ENCODE measurements at places on chromosomes 5 and 9.
A peak's percentile ranks its signal among the peaks of the same experiment; 100 is the strongest.

- no peak for DNase-seq
These were observed 71.7 kb downstream of the NR2F1 start for GRCh38 chr5:93654676-93655075.

DNA sequence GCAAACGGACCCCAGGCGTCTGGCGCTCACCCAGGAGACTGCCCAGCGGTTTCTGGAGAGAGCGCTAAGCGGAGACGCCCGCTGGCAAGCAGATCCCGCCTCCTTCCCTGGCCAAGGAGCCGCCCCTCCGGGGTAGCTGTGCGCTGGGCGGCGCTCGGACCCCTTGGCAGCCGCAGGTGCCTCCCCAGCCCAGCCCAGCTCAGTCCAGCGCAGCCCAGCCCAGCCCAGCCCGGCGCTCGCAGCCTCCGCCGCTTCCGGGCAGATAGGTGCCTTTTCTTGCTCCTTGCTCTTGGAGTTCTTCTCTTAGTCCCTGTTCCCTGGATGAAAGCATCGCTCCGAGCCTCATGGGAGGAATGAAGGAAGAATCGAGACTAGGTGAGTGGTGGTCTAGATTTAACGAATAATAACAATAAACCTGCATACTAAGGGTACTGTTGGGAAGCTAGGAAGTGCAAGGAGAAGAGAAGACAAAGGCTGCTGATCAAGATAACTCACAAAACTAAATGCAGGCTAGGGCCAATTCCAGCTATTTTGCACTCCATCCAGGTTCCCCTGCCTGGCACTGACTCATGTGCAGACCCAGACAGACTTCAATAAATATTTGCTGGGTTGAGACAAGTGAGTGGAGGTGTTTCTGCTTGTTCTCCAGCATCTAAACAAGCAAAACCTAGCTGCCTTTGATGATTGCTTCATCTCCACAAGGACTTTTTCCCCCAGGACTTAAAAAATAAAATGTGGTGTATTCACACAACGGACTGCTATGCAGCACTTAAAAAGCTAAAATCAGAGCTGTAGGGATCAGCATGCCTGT lies at the start of gene STK32A:
STK32A (plus strand) TSS at position 202 of the 811 bp plus-strand sequence. CDS start 4,609 bp downstream, outside the sequence.
- DNase-seq = no peak

DNA sequence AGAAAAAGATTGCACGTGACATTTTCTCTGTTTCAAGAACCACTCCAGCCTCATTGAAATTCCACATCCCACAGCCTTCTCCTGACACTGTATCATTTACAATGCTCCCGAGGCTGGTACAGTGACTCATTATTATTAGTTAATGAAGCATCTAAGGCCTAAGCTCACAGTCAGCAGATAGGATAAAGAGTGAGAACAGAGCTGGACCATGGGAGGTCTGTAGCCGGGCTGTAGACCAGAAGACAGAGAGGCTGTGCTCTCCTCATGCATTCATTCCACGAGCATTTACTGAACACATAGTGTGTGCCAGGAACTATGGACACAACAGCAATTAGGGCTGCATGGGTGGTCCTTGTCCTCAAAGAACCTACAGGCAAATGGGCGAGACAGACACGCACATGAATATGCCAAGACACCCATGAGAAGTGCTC lies 47.3 kb upstream of the GALNT10 start:
- DNase-seq = no peak

- DNase-seq = no peak
These were observed 13.6 kb downstream of the LRRC8A start for GRCh38 chr9:128895556-128895955.

GRCh38 chr5:40733879-40734563 lies 21.7 kb downstream of the TTC33 start:
- no peak for DNase-seq

GRCh38 chr9:36401897-36402480 lies 1.9 kb upstream of the RNF38 start:
- DNase-seq = no peak

DNA sequence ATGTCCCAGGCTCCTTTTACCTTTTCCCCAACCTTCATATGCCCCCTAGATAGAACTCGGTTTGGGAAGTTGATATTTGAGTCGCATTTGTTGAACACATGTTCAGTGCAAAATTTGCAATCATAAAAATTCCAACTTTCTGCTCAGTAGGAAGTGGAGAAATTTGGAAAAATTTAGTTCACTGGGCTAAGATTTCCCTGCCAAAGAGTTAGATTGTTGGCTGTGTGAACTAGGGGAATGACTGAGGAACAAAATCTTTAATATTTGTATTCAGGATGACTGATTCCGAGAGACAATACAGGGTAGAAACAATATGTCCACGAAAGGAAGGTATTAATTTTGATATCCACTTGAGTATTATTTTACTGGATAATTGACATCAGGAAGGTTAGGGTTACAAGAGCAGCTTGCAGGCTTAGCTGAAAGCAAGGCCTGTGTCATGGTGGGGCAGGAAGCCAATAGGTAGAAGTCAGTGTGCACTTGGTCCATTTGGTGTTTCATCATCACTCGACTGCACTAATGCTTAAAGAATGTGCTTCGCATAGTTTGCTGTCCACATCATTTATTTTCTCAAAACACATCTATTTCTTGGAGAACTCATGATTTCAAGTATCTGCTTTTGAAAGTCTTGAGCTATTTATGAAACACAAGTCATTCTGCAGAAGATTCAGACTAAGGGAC lies 59.4 kb upstream of the GNA14 start:
- no peak for DNase-seq

DNA sequence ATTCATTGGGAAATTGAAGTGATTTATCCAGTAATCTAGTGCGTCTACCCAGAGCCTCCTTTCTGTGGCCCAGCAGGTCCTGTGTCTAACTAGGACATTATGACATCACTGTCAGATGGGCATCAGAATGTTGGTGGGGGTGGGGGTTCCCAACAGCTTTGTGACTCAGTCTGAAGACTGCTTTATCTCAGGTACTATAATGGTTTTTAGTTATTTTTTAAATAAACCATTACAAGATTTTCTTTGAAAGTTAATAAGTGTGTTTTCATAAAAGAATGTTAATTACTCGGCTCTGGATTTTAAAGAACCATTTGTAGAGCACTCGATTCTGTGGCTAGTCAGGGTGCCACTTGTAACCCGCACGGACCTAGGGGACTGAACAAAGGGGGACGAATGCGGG lies at the start of gene EQTN:
EQTN (minus strand) TSS at position 101 of the 400 bp plus-strand sequence; CDS start at position 6, 95 bp downstream.
- no peak for DNase-seq

GRCh38 chr5:57097526-57097925 lies 76.3 kb upstream of the GPBP1 start:
- DNase-seq = no peak

- no peak for DNase-seq
These were observed 98.8 kb downstream of the LHX2 start for GRCh38 chr9:124110307-124110915.

DNA sequence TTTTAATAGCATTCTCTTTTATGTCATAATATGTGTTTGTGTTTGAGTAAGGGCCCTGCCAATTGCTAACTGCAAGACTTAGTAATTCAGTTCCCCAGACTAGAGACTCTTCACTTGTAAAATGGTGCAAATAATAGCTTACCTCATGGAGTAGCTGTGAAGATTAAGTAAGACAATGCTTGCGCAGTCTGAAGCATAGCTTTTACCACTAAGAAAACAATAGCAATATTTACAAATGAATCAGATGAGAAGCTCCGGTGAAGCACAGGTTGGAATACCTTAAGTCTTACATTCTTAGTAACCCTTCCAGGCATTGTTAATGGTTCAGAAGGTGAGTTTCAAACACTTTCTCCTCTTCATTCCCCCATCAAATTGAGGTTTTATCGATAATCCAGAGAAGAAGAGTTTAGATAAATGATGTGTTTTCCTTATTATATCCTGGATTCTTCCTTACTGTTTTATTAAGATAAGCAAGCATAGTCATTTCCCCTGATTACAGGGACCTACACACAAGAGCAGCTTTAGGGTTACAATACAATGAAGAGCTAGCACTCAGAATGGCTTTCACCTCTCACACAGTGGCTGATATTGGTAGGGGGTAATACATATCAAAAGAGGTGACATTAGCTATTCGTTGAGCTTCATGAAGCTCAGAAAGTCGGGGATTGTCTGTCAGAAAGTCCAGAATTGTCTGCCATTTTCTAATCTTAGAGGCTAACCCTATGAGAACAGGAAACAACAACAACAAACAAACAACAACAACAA lies 96.4 kb upstream of the EDIL3 start:
- DNase-seq = no peak

GRCh38 chr5:160697281-160697680 lies 154.7 kb downstream of the ATP10B start:
- no peak for DNase-seq

DNA sequence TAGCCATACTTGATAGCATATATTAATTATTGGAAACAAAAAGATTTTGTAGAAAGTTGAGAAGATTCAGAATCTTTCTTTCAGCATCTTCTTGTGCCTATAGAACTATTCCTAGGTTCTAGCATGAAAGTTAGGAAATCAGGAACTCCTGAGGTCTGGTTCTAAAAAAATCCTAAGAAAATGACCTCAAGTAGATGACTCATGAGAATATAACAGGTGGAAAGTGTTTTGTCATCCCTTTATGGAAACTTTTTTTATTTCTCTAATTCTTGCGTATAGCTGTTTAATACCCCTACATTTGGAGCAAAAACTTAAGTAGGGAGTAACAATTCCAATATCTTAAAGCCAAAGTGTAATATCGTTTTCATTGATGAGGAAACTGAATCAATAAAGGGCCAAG lies 574.1 kb downstream of the NR2F1-AS1 start:
- DNase-seq = no peak

DNA sequence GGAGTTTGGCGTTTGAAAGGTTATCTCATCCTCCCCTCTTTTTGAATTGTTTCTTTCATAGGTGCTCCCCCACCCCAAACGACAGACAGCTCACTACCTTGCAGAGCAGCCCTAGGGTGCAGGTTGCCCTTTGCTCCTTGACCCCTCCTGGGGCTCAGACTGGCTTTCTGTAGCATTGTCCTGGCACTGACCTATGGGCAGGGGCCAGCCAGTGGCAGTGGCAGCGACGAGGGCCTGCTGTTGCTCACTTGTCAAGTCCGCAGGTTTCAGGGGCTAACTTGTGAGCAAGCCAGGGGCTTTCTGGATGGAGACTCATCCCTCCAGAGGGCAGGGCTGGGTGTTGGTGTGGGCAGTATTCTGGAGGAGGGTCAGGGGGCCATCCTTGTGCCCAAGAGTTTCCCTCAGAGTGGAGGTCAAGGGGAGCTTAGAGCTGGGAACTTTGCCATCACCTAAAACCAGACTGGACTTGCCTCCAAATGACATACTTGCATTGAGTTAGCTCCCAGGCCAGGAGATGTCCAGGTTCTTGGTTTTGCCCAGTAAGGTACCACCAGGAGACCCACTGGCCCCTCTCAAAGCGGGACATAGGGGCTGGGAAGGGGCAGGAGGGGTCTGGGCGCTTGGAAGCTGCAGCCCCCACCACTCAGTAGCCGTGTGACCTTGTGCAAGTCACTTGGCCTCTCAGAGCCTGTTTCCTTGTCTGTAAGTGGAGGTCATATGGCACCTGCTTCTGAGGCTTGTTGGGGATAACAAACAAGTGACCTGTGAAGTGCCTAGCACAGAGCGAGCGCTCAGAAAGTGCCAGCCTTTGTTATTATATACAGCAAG lies 53.5 kb upstream of the CDKN2AIPNL start:
- no peak for DNase-seq

DNA sequence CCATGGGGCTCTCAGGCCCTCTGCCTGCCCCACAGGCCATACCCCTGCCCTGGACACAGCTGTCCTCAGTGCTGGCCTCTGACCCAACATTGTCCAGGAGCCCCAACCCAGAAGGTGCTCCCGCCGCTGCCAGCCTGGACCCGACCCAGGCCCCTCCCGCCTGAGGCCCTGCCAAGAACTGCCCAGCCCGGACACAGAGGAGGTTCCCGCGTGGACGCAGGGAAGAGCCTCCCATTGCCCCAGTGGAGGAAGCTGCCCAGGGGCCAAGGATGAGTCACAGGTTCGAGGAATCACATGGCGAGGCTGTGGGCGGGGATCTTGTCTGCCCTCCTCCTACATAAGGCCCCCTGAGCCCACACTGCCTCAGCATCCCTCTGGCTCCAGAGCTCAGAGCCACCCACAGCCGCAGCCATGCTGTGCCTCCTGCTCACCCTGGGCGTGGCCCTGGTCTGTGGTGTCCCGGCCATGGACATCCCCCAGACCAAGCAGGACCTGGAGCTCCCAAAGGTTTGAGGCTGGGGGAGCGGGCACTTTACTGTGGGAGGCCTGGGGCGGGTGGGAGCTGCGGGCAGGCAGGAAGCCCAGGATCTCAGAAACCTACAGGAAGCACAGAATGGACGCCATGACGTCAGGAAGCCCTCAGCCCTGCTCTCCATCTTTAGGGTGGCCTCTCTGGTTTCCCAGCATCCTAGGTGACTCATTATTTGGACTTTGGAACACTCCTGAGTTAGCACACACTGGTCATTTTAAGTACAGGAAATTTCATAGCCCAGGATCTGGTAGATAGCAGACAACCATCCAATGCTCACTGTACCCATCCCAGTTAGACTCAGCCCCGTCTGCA lies at the start of gene PAEP:
PAEP (plus strand) TSS at position 366 of the 844 bp plus-strand sequence.
- DNase-seq = no peak

GRCh38 chr5:31383734-31384133 lies 148.2 kb downstream of the DROSHA start:
- no peak for DNase-seq

GRCh38 chr9:134591573-134591981 lies 50.0 kb upstream of the COL5A1 start:
- DNase-seq = no peak

GRCh38 chr5:59660737-59661136 lies 232.8 kb downstream of the PDE4D start:
- DNase-seq = no peak

- no peak for DNase-seq
These were observed 10.1 kb downstream of the ZFYVE16 start for GRCh38 chr5:80417973-80418372.

- DNase-seq = no peak
These were observed 1.2 kb downstream of the IER5L start for GRCh38 chr9:129176701-129177442.

GRCh38 chr5:141992349-141992963 lies 20.4 kb downstream of the GNPDA1 start:
- DNase-seq = peak; percentile 76

DNA sequence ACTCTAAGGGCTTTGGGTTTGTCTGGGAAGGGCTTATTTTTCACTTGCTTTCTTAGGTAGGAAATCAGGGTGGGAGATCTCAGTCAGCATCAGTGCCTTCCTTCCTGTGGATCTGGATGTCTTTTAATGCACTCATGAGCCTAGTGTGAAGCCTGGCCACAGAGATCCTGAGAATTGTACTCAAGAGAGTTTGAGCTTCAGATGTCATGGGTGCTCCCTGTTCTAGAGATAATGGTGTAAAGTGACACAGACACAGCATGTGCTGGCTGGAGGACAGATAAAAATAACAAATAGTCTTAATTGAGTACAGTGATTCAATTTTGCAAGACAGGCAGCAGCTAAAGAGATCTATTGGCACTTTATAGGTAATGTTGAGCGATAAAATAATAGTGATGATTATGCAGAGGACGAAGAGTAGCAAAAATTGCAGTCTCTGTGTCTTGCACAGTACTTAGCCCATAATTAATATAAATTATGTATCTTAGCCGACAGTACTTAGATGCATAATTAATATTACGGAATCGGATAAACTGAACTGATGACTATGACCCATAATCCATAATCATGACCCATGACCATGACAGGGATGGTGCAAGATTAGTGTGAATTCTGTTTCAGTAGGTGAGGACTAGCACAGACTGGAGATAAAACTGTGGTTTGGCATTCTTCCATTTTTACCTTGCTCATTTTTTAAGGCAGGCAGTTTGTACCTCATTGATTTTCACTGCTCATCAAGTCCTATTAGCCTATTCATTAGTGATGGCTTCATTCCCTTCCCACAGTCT lies 408.7 kb upstream of the PIK3R1 start:
- DNase-seq = no peak

- no peak for DNase-seq
These were observed 140.6 kb upstream of the STC2 start for GRCh38 chr5:173468821-173469251.

GRCh38 chr5:41339339-41339738 lies 126.0 kb upstream of the C6 start:
- no peak for DNase-seq

Data from stimulated activated CD4-positive, alpha-beta T cell treated with anti-CD3 and anti-CD28 coated beads, Interleukin-1b, Interleukin-23, amount 100 ng/mL, for 1 hour (primary cell).